Amniotic stem cell (primary cell): ENCODE measurements at places on chromosomes 2 and 18.
A peak's percentile ranks its signal among the peaks of the same experiment; 100 is the strongest.

GRCh38 chr2:161972866-161973265, 101.1 kb downstream of the DPP4 start:
- no peak for DNase-seq

GRCh38 chr2:171210216-171210863, 49.6 kb upstream of the TLK1 start:
- no peak for DNase-seq

DNA sequence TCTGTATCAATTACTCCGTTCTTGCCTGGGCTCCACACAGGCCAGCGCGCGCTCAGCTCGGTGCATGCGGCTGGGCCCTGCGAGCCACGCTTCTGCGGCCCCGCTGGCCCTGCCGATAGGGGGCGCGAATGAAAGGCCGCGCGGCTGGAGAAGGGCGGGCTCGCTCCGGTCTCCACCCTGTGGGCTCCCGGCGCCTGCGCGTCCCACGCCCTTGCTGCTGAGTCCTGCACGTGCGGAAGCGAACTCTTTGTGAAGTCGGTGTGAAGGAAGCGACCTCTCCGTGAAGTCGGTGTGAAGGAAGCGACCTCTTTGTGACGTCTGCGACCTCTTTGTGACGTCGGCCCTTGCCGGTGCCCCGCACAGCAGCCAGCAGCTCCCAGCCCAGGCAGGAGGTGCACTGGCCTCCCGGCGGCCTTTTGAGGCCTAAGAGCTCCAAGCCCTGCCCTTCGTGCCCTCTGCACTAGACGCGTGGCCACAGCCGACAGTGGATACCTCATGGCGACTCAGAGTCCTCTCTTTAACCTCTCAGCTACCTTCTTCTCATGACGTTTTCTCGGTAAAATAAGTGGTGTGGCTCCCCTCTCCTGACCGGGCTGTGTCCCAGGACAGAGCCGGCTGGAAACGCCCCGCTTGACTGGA, 391.9 kb upstream of the RAB6C start:
- DNase-seq, result no peak

DNA sequence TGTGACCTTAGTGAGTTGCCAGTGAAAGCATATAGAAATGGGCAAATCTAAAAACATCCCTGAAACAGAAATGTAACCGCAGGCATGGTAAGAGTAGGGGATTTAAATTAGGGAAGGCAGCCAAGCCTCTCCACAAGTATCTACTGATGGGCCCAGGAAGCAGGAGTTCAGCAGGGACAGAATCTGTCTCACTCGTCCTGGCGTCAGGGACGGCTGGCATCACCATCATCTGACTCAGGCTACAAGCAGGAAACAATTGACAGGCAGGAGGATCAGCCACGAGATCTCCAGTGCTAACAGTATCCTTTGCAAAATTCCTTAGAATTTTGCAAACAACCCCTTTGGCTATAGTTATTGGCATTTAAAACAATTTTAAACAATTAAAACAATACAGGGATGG, 61.3 kb downstream of the SMAD4 start:
- DNase-seq, result no peak

GRCh38 chr2:215712871-215713790, 277.3 kb upstream of the FN1 start:
- no peak for DNase-seq

DNA sequence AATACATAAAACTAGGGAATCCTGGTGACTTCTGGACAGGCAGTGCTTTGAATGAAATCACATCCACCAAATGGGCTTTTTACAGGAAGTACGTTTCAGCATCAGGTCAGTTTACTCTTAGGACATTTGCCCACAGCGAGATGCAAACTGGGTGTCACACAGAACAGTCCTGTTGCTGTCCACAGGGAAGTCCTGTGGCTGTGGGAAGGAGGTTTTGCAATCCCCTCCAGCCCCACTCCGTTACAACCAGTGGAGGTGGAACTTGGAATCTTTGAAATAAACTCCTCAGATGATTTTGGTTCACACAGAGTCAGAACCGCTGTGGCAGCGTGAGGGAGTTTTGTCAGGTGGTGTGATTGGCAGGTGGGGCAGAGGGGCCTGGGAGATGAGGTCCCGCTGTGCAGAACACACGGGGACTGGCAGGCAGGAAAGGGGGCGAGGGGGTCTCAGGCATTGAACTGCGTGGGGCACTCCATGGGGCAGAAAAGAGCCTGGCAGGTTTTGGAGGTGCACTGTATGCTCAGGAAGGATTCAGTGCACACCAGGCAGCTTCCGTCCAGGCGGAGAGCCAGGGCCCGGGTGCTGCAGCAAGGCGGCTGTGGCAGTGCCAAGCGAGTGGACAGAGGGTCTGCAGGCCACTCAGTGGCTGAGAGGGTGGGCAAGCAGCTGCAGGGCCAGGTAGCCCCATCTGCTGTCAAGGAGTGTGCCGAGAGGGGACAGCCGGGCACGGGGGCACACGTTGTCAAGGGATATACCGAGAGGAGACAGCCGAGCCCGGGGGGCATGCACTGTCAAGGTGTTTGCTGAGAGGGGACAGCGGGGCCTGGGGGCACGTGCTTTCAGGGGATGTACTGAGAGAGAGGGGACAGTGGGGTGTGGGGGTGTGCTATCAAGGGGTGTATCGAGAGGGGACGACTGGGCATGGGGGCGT, 148.7 kb downstream of the LDLRAD4 start:
- DNase-seq, result no peak

DNA sequence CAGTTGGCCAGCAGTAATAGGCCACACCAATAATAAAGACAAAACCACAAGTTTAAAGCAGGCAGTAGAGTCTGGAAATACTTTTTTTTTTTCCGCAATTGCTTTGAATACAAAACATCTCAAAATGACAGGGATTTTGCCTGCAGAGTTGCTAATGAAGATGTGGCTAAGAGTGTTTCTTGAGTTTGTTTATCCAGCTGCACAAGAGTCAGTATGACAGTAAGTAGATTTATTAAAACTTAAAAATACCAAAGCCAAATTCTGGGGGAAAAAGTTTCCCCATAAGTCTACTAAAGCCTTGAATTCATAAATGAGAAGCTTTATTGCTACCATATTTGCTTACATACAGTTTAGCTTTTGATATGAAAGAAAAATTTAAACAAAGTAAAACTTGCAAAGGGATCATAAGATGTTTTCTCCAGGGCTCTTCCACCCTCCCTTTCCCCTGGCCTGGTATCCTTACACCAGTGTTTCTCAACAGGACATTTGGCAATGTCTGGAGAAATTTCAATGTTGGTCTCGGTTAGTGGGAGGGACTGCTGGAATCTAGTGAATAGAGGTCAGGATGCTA, 3.9 kb upstream of the DSEL start:
- no peak for DNase-seq

DNA sequence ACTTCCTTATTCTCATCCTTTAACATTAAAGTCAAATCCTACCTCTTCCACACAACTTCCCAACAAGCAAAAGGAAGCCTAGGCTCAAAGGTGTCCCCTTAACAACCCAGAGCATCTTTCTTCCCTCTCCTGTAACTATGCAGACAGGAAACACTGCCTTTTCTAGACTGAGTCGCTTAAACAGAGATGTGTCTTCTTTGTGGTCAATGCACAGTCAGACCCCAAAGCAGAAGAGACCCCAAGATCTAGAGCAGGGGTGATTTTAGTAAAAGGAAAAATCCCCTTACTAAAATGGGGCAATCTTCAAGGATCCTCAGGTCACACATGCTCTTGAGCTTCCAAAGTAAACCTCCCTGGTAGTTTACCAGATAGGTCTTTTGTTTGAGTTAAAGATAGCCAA, 86.6 kb upstream of the POMC start:
- no peak for DNase-seq

DNA sequence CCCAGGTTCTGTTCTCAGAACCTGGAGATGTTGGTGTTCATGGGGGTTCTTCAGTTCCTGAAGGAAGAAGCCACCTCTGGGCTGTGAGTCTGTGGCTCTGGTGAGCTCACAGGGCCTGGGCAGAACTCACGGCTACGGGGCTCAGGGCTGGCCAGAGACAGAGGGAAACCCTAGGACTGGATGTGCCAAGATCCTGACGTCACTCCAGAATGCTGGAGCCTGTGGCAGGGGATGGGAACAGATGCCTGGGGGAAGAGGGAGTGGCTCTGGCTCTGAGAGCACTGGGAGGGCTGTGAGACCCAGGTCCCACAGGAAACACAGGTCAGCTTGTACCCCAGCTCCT, at the start of gene OTOF:
Gene OTOF (minus strand): TSS at position 214 of the 343 bp plus-strand sequence.
- DNase-seq, result peak; percentile 30

DNA sequence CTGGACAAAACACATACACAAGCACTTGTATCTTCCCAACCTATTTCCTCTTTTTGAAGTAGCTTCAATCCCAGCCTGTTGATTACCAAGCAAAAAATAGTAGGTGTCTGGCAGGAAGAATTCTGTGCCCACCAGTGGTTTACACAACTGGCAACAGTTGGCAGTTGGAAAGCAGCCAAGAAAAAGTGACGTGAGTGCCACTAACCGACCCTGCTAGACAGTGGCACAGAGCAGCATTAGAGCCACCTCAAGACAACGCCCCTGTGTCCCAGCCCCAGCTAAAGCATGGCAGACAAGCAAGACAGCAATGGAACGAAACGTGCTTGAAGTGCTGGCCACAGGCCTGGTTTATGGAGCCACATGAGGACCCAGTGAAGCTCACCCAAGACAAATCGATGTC, 379.6 kb downstream of the FBXO15 start:
- no peak for DNase-seq

DNA sequence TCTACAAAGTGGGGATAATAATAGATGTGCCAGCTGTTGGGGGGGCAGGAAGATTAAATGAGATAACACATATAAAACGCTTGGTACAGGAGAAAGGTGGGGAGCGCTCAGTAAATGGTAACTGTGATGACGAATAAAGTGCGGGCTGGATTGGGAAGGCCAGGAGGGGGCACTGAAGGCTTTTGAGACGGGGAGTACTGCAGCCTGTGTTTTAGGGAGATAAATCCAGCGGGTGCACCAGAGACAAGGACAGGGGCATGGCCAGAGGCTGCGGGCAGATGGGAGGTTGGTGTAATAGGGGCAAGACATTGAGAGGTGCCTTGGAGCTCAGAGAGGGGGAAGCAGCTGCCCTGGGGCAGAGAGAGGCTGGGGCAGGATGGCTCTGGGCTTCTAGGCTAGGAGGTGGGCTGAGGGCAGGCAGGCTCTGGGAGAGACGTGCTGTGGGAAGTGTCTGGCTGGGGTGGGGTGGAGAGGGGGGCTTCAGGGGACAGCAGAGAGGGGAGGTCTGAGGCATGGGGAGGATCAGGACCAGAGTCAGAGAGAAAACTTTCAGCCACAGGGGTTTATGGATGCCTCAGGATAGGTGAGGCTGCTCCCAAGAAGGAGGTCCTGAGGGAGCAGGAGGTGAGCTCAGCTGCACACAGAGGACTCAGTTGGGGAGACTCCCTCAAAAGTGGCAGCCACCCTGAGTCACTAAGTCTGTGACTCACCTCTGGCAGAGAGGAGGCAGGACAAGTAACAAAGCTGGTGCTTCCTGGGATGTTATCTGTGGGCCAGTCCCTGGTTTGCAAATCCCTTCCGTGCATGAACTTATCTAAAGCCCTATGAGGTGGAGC, 18.8 kb downstream of the TEX44 start:
- peak; percentile 70 for DNase-seq
